ENCODE measurements at places on chromosomes 13 and 19.

DNA sequence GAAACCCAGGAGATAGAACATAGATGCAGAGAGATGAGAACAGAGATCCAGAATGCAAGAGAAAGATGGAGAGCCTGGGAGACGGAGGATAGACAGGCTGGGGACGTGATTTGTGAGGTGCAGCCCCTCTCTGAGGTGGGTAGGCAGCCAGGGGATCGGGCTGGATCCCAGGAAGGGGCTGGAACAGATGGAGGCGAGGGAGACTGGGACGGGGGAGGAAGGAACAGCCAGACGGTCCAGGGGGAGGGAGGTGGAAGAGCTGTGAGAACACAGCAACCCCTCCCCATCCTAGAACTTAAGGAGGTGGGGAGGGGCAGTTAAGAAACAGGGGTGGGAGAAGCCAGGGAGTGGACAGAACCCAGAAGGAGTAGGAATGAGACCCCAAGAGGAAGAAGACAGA lies 3.1 kb downstream of the SLC17A7 start:
- DNase-seq = no peak

DNA sequence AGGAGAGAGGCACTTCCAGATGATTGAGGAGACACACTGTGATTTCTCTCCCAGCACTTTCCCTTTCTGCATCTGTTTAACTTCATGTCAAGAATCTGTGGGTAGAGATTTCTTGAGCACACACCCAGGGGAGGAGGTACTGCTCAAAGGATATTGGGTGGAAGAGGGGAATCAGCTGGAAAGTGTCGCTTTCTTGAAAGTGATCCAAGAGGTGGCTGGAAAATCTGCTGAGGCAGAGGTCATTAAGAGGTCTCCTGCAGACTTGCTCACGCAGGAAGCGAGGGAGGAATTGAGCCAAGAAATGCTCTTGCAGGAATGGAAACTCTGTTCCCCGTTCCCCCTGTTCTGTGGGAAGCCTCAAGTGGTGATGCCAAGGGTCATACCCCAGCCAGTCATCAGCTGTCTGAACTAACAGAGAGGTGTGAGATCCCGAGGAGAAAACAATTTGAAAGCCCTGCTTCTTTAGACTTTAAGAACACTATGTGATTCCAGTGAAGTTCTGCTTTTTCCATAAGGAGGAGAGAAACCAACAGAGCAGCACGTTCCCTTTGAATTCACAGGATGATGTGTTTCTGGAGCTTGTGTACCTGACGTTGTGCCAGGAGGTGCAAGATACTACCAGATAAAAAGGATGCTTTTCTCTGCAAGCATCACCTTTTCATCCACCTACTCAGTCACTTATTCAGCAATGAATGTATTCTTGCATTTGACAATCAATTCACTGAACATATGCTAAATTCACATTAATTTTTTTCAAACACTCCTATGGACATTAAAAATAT lies 163.4 kb upstream of the GPR12 start:
- no peak for DNase-seq

- DNase-seq = peak; percentile 88
Observed at GRCh38 chr19:11346104-11346940, at the start of the genes CCDC159 and TMEM205. CCDC159 (plus strand) TSS chr19:11346519; CDS start chr19:11346607, 88 bp downstream. TMEM205 (minus strand) TSS chr19:11346268; CDS start chr19:11345619, 649 bp downstream.

GRCh38 chr13:110269509-110270185 lies 37.3 kb downstream of the COL4A1 start:
- DNase-seq = no peak

DNA sequence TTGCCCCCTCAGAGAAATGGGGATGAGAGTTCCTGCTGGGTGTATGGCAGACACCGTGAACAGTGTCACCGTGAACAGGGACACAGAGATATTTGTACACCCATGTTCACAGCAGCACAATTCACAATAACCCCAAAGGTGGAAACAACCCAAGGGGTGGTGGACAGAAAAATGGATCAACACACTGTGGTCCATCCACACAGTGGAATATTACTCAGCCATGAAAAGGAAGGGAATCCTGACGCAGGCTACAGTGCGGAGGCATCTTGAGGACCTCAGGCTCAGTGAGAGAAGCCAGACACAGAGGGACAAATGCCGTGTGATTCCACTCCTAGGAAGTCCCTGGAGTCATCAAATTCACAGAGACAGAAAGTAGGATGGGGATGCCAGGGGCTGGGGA lies 7.6 kb upstream of the CELF5 start:
- DNase-seq = no peak

- DNase-seq = peak; percentile 14
Observed at GRCh38 chr19:27794494-27795042, 1418.4 kb downstream of the UQCRFS1 start.

- DNase-seq = no peak
Observed at GRCh38 chr13:76293346-76293745, 592.9 kb downstream of the KCTD12 start.

DNA sequence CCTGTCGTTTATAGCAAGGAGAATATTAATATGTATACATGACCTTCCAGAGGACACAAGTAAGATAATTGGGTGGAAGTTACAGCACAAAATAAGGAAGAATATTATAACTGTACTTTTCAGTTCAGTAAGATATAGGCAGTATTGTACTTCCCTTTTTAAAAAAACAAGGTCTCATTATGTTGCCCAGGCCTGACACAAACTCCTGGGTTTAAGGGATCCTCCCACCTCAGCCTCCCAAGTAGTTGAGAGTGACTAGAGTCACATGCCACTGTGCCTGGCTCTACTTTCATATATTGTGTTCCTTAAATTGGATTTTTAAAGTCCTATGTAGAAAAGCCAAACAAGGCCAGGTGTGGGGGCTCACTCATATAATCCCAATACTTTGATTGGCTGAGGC lies 19.5 kb upstream of the MAB21L1 start:
- DNase-seq = no peak

DNA sequence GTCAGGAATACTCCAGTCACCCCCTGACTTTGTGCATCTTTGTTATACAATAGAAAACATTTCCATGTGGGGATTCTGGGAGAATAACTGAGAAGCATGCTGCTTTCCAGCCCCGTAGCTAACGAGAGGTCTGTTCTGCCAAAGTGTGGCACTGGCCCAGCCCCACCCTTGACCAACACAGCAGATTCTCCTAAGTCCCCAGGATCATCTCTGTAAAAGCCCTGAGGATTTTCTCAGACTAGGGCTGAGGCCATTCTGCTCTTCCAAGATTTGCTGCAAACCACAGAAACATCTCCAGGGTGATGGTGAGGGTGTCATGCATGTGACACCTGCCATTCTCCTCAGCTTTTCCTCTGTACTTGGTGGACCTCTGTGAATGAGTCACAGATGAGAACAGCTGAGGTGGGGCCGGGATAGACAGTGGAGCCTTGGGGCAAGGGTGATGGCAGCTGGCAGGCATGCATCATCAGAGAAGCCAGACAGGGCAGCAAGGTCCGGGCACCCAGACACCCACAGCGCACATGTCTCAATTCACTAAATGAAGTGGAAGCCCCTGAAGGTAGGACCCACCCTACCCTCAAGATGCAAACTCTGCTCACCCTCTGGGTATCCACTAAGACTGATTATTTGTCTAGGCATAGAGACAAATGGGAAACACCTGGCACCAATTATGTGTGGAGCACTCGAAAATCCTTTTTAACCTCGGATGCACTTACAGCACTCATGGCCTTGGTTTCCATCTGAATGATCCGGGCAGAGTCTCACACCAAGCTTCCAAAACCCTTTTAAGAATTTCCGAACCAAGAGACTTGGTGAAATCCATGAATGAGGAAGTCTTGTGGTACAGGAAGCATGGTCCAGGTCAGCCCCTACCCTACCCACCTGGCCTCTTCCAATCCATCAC lies 20.1 kb upstream of the DOCK9 start:
- no peak for DNase-seq

DNA sequence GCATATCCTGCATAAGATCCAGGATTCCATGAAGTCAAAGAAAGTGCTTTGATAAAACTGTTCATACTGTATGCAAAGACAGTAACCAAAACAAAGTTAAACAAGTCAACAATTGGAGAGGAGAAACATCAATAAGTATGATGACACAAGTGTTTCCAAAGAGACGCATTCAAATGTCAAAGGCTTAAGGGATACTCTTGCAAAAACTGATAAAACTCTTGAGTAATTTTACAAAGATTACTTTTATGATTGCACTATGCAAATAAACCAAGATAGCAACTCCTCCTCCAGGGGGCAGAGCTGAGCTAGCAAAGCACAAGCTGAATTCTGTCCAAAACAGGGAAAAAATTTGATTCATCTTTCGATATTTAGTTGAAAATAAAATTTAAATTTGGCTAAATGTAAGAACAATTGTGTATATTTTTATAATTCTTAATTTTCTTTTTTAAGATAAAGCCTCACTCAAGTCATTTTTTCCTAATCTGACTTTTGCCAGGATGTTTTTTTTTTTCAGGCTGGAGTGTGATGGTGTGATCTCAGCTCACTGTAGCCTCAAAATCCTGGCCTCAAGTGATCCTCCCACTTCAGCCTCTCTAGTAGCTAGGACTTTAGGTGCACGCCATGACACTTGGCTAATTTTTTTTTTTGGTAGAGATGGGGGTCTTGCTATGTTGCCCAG lies 84.0 kb downstream of the MZT1 start:
- DNase-seq = peak; percentile 20

- DNase-seq = no peak
Observed at GRCh38 chr13:79593641-79594275, 112.8 kb downstream of the NDFIP2 start.

DNA sequence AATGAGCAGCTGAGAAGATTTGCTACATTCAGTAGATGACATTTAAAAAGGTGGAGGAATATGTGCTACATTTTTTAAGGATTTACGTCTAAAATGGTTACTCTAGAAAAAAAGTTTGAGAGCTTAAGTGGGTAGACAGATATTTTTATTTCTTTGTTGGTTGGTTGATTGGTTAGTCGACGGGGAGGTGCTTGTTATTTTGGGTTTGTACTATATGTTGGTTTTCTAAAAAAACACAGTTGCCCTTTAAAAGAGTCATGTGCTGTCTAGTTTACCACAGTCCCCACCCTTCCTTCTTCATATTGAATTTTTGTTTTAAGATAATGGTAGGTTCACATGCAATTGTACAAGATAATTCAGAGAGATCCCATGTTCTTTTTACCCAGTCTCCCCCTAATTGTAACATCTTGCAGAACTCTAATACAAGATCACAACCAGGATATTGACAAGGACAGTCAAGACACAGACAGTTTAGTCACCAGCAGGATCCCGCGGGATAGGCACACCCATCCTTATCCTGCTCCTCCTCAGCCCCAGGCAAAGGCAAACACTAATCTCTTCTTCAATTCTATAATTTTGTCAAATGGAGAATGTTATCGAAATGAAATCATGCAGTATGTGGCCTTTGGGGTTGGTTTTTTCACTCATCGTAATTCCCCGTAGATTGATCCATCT lies 171.4 kb downstream of the FOXO1 start:
- no peak for DNase-seq

GRCh38 chr13:83333614-83334388 lies 548.5 kb downstream of the SLITRK1 start:
- DNase-seq = no peak

DNA sequence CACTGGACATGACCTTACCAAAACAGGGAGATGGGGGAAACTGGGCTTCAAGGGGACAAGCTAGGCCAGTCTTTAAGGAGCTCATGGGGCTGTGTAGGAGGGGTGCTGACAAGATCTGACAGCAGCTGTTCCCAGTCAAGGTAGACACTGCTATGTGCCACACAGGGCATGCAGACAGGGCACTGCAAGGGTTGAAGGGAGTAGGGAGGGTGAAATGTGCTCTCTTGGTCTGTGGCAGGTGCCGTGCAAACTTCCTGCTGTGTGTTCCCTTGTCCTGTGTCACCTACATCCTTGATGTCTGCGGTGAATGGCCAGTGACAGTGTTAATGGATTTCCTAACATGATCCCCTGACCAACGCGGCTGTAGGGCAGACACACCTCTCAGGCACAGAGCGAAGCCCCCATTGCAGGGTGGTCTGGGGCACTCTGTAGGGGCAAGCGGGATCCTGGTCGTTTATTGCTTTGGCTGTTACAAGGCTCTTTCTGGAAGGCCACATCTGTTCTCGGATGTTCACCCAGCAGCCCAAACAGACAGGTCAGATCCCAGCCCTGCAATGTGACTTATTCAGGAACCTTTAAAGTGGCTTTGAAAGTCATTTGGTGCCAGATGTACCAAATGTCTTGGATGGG lies 199.5 kb upstream of the ZNF536 start:
- DNase-seq = no peak

DNA sequence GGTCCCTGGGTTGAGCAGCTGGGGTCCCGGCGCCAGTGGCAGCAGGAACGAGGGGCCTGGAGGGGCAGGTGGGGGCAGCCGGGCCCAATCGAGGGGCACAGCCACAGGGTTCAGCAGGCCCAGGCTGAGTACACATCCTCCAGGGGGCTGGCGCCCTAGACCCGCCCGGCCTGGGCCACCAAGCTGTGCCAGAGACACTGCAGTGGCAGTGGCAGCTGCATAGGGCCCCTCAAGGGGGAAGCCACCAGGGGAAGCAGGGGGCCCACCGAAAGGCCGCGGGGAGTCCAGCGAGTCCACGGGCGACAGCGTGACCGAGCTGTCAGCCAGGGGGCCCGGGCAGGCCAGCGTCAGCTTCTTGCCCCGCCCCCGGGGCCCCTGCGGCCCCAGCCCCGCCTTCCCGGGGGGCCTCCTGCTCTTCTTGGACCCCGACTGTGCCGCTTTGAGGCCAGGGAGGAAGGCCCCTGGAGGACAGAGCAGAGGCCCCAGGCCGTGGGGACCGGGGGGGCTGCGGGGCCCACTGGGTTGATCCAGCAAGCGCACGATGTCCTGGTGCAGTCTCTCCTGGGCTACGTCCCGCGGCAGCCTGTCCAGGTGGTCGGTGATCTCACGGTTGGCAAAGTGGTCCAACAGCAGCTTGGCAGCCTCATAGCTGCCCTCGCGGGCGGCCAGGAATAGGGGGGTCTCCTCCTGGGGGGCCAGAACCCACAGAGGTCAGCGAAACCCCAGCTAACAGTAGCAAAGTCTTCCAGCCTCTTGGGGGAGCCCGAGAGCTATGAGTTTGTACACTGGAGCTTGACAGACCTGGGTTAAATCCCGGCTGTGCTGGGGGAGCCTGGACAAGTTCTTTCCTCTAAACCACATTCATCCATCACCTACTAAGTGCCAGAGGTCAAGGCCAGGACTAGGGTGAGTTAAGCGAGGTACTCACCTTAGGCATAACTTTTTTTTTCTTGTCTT lies 39.5 kb downstream of the NOTCH3 start:
- DNase-seq = peak; percentile 82

- DNase-seq = no peak
Observed at GRCh38 chr13:28325022-28325421, 169.9 kb downstream of the FLT1 start.

DNA sequence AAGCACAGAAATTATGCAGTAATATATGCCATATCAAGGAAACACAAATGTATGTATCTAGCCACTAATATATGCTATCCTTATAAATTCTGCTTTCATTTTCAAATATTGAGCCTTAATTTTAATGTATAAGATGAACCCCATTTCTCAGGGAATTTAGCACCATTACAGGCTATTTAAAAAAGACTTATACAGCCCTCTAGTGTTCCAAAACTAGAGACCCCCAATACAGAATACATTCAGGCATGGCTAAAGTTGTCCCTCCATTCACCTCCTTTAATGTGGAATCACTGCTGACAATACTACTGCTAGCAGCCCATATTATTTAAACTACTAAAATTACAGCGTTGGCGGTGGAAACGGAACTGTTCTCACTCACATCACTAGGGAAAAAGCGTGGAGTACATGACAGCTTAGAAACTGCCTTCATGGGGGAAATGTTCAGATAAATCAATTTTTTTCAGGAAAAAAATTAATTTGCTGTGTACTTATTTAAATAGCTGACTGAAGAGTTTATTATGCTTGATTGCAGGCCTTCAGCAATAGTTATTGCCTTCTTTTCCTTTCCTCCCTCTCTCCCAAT lies 541.0 kb downstream of the PCDH9 start:
- DNase-seq = no peak

GRCh38 chr19:18273561-18274218 lies 562 bp downstream of the IQCN start:
- DNase-seq = no peak
